ENCODE measurements at places on chromosomes 7 and 10.

GRCh38 chr10:21993360-21994001 is 10.0 kb downstream of the DNAJC1 start:
- DNase-seq: no peak

DNA sequence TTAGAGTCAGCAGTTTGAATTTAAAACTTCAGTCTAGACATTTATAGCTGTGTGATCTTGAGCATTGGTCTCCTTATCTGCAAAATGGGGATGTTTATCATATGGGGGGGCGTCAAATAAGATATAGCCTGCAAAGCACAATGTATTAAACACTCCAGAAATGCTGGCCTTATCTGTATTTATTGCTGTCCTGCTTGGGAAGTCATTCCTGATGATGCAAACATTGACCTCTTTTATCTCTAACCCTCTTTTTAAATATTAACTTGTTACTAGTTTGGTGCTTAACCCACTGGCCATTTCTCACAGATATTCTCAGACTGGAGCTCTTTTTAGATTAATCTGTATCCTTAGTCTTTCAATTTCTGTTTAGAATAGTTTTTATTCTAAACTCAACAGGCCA is 13.2 kb downstream of the MRPS33 start:
- no peak for DNase-seq

DNA sequence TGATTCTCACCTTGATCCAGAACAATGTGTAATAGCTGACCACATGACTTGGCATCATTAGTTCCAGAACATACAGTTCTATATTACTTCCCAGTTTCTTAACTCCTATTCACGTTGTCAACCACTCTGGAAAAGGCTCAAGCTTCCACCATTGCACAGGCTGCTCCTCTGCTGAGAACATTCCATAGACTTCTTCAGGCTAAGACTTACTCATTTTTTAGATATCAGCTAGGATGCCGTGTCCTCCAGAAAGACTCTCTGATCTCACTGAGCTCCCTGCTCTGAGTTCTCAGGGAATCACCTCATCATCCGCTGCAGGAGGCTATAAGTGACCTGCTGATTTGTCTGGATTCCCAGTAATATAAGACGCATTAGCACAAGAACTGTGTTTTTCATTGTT is 73.1 kb downstream of the HTR7 start:
- DNase-seq: no peak

DNA sequence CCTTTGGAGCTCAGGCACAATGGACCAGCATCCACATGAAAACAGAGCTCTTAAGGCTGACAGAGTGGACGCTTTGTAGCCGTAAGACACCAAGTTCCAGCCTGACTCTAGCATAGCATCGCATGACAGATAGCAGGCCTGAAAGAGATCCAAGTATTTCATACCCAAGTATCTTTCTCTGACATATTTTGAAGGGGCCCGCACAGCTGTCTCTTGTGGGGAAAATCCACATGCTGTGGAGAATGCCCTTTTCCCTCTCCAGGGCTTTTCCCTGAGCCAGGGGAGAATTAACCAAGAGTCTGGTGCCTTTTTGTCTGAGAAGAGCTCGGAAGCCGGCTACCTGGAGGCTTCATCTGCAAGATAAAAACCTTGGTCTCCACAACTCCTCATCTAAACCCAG is 51.0 kb downstream of the CFAP46 start:
- DNase-seq: no peak

GRCh38 chr10:3271354-3272115 is 99.0 kb upstream of the PITRM1 start:
- no peak for DNase-seq

DNA sequence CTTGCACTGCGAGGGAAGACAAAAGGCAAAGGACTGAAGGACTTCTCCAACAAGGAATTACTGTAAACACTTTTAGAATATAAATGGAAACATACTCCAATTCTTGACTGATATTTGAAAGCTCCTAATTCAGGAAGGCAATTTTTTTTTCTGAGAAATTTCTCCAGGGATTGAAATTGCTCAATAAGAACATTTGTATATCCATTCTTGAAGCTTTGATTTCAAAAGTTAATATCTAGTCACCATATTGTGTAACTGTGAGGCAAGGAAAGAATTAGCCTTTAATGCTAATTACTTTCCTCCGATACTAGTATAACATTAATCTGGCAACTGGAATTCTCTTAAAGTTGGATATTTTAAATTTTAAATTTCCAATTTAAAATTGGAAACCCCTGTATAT is 188.4 kb upstream of the COL1A2 start:
- DNase-seq: no peak

DNA sequence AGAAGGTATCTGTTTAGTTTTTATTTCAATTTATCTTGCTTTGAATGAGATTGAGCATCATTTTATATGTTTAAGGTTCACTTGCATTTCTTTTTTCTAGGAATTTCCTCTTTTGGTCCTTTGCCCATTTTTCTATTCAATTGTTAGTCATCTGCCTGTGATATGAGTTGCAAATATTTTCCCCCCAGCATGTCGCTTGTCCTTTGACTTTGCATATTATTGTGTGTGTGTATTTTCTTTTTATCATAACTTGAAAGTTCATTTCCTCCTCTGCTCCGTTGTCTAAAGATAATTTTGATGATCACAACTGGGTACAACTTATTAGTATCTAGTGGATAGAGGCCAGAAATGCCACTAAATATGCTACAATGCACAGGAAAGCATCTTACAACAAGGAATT is 132.7 kb upstream of the MDFIC start:
- DNase-seq: no peak

GRCh38 chr7:51180092-51180491 is 136.5 kb downstream of the COBL start:
- no peak for DNase-seq

- DNase-seq: no peak
These were observed 32.3 kb downstream of the SMURF1 start for GRCh38 chr7:99111591-99111990.

DNA sequence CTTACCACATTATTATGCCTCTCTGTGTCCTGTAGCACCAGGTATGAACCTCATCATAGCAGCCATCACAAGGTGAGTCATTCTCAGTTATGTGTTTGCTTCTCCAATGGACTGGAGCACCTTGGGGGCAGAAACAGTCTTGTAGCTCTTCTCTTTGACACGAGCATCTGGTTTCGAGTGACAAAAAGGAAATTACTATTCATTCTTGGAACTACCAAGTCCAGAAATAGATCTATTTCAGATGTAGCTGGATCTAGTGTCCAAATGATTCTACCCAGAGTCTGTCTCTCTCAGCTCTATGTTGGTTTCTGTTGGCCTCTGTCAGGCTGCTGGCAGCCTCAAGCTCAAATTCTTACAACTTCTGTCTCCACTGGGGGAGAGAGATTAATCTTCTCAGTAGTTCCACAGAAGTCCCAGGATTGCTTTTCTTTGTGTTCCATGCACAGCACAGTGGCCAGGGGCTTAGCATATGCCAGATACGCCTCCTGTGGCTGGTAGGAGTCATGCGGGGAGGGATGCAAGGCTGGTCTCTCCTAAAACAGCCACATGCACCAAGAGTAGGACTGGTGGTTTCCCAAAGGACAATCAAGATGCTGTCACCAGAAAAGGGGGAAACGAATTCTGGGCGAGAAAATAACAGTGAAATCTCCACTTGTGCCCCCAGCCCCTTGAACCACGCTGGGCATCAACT is 37.2 kb upstream of the PAPSS2 start:
- DNase-seq: no peak

DNA sequence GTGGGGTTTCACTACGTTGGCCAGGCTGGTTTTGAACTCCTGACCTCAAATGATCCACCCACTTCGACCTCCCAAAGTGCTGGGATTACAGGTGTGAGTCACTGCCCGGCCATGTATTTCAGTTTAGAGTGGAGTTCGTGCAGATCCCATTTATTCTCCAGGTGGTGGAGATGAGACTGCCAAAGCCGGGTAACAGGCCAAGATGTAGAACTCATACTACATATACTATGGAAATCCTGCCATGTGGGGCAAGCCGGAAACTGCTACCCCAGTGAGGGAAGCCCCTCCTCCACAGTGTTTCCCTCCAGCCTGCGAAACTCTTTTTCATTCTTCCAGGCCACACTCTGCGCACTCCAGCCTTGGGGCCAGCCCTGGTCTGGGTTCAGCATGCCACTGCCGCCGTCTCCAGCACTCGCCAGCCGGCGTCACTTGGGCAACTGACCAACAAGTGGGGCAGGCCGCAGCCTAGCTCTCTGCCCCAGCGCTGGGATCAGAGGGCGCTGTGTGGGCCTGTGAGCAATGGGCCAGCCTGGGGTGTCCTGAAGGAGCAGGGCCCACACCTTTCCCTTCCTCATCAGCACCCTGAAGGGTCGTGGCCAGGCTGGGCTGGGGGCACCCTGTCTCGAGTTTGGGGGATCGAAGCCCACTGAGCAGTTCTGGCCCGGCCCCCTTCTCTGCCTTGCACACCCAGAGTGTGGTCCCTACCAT is 122.0 kb downstream of the TRRAP start:
- DNase-seq: no peak

GRCh38 chr7:94374721-94375566 is 19.8 kb upstream of the COL1A2 start:
- no peak for DNase-seq

- DNase-seq: no peak
These were observed 701.4 kb downstream of the SUGCT start for GRCh38 chr7:40836218-40836617.

Measured in T follicular helper cell (primary cell).